ENCODE measurements at places on chromosomes 1 and 21.

DNA sequence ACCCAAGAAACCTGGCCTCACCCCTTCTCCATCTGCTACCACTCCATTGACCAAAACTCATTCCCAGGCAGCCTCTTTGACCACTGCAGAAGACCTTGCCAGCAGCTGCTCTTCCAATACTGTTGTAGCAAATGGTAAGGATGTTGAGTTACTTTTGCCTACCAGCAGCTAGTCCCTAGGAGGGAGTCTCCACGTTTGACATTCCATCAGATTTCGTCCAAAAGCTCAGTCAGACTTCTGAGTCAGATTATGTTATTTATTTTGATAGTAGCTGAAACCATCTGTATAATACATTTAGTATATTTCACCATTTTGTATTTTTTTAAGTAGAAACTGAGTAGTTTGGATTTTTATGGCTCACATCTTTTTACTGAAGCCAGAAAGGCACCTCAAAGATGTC lies 51.5 kb upstream of the WNT2B start:
- DNase-seq, result no peak

GRCh38 chr1:23911921-23912320 lies 1.2 kb downstream of the CNR2 start:
- DNase-seq, result no peak

- no peak for DNase-seq
Observed at GRCh38 chr1:173301507-173301906, 94.4 kb upstream of the TNFSF4 start.

DNA sequence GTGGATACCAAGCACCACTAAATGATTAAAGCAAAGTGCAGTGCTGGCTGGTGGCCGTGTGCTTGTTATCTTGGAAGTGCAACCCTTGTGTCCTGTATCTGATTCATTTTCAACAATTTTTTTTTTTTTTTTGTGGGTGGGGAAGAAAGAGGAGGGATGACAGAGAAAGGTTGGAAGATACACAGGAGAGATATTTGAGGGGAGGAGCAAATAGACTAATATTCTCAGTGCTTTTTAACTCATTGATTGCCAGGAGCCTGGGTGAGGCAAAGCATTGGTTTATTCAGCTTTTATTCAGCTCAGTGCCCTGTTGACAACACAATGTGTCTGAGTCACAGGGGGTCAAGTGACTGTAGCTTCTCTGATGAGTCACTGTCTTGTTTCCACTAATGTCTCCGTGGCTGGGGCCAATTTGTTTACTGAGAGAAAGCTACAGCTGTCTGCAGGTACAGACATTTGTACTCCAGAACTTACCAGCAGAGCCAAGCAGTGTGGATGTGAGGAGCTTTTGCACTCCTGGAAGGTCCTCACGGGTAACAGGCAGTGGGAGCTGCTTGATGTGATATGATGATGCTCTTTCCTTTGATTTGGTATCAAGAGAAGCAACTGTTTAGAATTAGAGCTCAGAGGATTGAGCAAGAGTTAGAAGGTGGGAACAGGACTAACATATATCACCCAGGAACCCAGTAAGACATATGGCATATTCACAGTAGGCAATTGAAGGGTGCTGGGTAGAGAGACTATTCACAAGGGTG lies 23.6 kb upstream of the DNM3 start:
- no peak for DNase-seq

DNA sequence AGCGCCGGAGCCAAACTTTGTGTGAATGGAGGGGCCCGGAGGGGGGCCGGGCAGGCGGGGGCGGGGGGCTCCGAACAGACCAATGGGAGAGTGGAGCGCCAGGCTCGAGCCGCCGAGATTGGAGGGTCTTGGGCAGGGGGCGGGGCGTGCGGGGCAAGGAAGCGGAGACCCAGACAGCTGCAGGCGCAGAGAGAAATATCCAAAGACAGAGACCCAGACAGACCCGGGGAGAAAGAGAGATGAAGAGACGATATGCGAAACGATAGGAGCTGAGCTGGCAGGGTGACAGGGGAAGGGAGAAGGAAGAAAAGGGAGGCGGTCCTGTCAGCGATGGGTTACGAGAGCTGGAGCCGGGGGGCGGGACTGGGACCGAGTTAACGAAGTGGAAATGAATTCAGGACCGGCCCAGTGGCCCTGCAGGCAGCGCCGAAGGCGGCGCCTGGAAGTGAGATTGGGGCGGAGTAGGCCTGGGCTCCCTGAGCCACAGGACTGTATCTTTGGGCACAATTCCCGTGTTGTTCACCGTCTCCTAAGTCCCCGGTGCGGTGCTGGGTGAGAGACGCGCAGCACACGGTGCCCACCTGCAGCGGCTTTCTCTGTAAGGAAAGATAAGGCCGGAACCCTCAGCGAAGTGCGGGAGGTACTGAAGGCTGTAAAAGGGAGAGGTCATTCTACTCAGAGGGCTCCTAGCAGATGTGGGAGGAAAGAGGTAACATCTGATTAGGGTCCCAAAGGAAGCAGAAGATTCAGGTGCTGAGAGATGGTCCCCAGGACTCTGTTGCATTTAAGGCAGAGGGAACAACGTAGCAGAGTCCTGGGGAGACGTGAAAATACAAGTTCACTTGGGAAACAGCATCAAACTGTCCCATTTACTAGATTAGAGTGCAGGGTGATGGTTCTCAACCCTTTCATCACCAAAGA lies 543 bp upstream of the KCNJ10 start:
- DNase-seq, result peak; percentile 90

DNA sequence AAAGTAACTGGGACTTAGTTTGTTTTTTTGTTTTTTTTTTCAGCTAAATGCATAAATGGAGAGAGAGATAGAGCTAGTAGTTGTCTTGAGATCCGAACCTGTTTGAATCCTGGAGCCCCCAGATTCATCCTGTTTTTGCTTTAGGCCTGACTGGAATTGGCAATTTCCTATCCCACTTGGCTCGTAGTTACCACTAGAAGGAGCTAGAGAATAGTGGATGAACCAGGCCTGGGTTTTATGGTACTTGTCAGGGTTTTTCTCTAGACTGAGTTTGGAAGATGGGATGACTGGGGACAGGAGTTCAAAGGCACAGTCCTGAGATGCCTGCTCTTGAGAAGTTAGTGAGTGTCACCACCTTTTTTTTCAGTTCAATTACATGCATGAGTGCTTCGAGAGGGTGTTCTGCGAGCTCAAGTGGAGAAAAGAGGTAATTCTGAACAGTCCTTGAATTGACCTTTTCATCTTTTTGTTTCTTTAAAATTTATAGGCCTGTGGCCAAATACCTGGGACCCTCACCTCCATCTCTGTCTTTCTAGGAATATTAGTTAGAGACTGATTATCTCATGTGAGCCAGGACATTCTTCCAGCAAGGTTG lies 23.4 kb downstream of the CELF3 start:
- DNase-seq, result no peak

DNA sequence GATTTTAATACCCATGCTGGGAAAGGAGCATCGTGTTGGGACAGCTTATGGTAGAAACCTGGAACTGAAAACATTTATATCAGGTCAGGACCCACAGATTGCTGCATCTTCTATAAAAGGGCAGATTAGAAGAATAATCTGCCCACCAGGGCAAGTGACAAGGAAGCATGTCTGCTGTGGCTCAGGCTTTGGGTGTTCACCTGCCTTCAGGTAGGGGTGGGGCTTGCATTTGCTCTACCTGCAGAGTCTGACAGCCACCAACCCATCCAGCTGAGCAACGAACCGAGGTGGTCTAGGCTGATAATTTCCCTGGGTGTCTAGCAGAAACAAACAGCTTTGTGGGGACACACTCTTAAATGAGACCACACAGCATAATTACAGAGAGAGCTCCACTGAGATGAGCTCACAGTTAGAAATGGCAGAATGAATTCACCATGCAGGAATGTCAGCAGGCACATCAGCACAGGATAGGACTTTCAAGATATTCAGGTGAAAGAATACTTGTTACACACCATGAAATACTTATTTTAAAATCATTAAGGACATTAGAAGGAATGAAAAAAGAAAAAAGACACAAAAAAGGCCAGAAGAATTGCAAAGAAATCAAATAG lies 36.1 kb upstream of the B3GALT5 start:
- DNase-seq, result no peak

- no peak for DNase-seq
Observed at GRCh38 chr1:197671140-197671539, 104.1 kb downstream of the DENND1B start.

DNA sequence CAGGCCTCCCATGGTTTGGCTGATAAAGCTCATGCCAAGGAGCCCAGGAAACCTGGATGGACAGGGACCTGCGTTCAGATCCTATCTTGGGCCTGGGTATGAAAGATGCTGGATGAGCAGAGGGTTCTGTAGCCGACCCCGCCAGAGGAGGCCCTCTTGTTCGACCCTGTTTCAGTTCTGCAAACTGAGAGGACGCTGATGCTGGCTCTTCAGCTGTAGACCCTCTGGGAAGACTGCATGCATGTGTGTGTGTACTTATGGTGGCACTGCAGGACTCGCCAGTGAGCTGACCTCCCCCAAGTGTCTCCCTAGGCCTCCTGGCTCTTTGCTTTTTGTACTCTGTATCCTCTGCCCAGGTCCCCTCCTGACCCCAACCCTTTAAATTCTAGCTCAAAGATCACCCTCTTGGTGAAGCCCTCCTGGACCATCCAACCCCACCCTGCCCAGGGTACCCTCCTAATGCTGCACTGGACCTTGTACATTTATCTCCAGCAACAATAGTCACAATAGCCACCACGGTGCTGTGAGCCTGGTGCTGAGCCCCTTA lies 1.6 kb downstream of the EPS8L3 start:
- DNase-seq, result peak; percentile 14

DNA sequence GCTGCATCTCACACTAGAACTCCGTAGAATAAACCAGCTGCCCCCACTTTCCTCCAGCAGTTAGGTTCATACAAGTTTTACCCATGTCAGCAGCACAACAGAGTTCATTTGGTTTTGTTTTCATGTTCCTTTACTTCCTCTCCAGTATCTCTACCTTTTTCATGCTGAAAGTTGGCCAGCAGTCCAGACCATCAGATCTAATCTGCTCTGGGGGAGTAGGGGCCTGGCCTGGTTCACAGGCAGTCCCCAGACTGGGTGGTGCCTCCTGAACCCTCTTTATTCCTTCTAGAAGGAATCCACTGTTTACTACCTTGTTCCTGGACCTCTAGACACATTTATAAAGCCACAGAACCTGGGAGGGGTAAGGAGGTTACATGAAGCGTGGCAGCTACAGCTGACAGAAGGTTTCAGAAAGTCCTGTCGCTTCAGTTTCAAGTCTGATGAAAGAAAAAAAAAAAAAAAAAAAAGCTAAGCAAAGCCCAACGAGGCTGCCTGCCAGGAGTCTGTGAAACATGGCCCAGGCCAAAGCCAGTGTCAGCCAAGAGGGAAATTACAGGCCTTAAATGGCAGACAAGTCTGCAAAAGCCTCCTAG lies 184.6 kb upstream of the JUN start:
- DNase-seq, result peak; percentile 86

GRCh38 chr21:40141621-40142020 lies 274.4 kb downstream of the PCP4 start:
- no peak for DNase-seq

- no peak for DNase-seq
Observed at GRCh38 chr1:29379443-29380073, 143.2 kb downstream of the PTPRU start.

DNA sequence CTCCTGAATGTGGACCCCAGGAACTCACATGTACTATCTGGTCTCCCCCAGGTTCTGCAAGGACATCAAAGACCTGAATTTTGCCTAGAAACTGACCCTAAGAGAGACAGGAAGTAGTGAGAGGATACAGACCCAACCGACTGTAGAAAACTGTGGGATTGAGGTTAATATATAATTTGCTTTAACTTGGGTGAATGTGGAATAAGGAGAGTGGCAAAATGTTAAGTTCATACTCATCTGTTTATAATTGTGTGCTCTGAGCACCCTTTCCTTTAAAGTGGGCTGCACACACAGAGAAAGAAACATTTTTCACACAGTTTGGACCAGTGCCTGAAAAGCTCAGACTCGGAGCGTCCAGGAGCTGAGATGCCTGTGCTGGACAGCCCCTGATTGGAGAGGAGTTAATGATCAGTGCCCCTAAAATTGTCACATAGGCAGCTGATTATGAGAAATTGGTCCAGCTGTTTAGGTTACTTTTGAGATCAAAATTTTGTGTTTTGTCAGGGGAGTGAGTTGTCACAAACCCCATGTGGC lies 37.2 kb downstream of the ROR1 start:
- no peak for DNase-seq

GRCh38 chr1:223504741-223505140 lies 111.5 kb downstream of the CCDC185 start:
- DNase-seq, result no peak

GRCh38 chr1:55987491-55988249 lies 591.7 kb downstream of the PLPP3 start:
- peak; percentile 59 for DNase-seq

DNA sequence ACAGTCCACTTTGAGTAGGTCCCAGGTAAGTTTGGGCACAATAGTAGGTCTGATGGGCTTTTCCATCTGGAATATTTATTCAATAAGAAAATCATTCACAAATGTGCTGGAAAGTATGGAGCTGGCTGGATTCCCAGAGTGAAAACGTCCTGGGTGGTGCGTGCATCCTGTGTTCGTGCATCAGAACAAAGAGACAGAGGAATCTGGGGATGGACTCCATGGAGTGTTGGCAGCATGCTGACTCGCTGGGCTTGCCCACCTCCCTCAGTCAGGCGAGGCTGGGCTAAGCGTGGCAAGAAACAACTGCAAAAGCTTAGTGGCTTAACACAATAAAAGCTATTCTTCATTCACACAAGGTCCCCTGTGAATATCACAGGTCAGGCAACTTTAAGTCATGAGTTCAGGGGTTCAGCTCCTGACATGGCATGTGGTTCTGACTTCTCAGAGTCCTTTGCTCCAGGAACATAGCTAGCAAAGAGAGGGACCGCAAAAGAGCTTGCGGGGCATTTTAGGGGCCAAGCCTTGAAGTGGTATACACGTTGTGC lies 151.6 kb upstream of the ZNF644 start:
- DNase-seq, result peak; percentile 30

- no peak for DNase-seq
Observed at GRCh38 chr1:114512595-114513280, 1.7 kb upstream of the TRIM33 start.

- no peak for DNase-seq
Observed at GRCh38 chr21:25577424-25578055, 29.7 kb downstream of the MRPL39 start.

GRCh38 chr1:77832901-77833300 lies 53.5 kb downstream of the MIGA1 start:
- peak; percentile 23 for DNase-seq

DNA sequence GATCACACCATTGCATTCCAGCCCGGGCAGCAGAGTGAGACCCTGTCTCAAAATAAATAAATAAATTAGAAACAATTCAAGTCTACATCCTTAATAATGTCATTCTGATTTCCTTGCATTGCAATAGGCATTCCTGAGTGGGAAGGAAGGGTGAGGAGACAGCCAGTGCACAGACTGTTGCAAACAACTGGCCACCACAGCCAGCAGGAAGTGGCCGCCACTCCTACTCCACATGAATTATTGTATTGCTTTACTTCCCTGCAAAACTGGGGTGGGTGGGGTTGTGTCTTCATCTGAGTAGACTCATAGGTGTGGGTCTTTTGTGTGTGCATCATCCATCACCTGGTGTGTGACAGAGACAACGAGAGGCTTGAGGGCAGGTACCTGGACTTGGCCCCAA lies 60.1 kb downstream of the OPTC start:
- no peak for DNase-seq
